ENCODE measurements at places on chromosomes 12 and 14.

DNA sequence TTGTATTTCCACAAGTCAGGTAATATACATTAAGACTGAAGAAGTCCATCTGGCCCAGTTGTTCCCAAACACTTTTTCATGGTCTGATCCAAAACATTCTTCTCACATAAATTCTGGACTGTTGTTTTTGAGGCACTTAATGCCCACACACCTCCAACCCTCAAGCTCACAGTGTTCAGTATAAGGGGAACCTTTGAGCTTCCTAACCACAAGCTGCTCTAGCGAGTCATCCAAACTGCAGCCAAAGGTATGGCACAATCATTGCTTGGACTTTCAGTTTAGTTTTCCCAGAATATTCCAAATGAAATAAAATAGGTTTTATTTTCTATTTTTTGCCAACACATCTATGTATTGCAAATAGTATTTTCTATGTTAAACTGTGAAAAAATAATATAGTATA lies 103.0 kb downstream of the PUS7L start:
- no peak for DNase-seq

- no peak for DNase-seq
These were observed 284.3 kb downstream of the KSR2 start for GRCh38 chr12:117684471-117684870.

DNA sequence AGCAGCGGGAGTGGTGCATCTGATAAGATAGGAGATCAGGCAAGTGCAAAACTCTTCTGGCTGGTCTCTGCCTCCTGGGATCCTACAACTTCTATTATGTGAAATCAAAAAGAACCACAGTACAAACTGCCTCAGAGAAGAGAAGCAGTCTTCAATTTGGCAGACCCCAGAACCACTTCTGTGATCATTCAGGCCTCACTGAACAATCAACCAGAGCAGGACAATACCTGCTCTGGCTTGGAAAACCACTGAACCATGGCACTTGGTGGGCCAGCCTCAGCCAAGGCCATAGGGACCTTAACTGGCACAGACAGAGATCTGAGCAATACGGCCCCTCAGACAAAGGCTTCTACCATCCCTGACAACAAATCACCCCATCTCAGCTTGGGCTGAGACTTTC lies 103.0 kb downstream of the NDUFA12 start:
- no peak for DNase-seq

- no peak for DNase-seq
These were observed 33.0 kb upstream of the LRP1-AS start for GRCh38 chr12:57180321-57180989.

DNA sequence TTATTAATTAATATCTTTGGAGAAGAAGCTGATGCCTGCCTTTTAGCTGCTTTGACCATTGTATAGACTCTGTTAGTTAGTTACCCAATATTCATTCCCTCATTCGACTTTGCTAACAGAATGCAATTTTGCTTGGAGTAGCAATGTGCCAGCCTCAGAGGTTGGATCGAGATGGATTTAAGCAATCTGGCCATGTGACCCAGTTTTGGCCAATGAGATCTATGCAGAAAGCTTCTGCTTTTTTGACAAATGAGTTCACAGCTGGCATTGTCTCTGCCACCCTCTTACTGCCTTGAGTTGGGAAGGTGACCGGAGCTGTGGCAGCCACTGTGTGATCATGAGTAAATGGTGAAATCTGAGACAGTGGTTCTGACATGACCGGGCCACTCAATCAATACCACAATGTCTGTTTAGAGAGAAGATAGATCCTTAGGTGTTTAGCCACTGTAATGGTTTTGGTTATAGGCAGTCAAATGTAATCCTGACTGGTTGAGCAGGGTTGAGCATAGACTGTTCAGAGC lies 74.9 kb upstream of the MED13L start:
- no peak for DNase-seq

DNA sequence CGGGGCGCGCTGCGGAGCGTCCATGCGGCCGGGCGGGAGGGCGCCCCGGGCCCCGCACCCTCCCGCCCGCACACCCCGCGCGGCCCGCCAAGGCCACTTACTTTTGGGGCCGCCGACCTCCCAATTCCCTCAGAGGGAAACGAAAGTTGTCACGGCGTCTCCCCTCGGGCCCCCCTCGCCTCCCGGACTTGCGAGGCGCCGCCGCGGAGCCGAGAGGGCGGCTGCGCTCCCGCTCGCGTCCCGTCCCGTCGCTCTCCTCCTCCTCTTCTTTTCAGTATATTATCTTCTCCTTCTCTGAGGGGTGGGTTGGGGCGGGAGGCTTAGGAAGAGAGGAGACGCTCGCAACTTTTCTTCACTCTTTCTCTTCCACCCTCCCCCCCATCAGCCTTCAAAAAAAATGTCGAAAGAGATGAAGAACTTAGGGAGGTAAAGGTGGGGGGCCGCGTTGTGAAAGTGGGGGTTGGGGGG lies 613 bp downstream of the DUSP16 start:
- DNase-seq: no peak

- no peak for DNase-seq
These were observed 17.5 kb downstream of the XRCC3 start for GRCh38 chr14:103697603-103698379.

DNA sequence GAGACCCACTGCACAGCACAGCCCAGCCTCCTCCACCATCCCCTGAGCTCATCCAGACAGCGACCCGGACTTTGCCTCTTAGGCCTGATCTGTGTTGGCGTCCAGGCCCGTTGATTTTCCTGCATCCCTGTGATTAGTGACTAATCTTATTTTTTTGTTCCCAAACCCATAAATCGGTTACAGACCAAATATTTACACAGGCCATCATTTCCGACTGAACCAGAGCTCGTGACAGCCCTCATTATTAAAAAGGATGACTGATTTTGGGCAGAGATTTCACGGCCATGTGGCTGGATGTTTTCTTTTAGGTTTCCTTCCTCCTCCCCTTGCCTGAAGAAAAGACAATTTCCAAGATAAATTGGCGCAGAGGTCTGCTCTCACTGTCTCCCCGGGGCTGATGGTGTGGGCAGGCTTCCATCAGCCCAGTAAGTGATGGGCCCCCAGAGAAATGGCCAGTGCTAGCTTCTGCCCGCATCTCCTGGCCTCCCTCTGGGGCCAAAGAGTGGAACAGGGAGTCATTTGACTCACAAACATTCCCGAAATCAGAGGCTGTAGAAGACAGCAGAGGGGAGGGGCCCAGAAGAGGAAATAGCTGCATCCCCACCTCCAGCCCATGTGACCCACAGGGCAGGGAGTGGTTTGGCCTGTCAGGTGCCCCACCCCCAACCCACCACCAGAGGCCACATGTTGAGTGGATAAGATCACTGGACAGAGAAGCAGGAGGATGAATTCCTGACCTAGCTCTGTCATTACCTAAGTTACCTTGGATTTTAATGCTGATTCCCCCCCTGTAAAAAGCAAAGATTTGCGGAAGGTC lies 283.5 kb downstream of the KSR2 start:
- peak; percentile 89 for DNase-seq

DNA sequence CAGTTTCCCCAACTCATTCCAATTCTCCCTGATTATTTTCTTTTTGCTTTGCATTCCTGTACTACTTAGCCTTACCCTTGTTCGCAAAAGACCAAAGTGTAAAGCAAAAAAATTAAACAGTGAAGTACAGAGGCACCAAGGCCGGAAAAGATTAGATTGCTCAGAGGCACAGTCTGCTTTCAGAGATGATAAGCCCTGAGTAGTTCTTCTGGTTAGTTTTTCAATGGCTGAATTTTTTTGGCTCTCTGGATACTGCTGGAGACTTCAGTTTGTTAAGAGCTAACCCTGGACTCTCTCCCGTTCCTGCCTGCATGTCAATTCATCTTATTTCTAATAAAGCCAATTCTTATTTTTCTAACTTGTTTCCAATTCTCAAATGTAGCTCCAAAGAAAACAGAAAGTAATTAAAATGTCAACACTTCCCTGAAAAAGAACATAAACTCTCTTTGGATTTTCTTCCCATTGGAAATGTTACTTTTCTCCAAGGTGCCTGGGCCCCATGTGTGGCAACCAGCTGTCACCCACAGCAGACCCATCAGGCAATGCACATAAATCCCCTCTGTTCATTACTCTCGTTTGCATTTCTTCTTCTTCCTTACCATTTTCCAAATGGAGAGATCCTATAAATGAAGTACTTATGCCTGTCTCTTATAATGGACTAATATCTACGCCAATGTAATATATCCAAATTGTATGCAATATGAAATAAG lies 142.8 kb downstream of the BTG1 start:
- no peak for DNase-seq

DNA sequence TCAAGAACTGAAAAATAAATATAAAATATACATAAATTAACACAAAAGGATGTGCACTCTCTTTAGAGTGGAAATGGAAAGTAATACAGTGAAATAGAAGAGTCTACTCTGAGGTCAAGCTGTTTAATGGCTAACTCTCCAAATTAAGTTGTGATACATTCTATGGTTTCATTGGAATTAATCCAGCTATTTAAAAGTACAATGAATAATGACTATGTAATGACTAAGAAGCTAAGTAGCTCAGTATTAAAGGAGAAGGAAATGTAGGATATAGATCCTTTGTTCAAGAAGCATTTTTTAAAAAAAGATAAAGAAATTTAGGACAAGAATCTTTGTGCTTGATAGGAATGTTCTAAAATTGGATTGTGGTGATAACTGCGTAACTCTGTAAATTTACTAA lies 85.3 kb downstream of the LRP6 start:
- no peak for DNase-seq

DNA sequence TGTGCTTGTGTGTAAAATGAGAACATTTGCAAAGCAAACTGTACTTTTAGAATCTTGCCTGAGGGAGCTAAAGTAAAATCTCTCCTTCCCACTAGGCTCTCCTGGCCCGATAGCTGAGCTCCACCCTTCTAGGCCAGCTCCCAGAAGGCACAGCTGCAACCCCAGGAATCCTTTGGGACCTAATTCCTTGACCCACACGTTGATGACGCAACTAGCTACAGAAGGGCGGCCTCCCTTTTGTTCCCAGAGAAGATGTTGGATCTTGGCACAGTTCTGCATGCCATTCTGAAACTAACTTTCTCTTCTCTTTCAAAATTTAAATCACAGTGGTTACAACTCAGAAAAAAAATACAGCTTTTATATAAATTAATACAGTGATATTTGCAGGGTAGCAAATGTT lies 268.1 kb downstream of the EGLN3 start:
- no peak for DNase-seq

GRCh38 chr12:68007466-68007865 lies 18.2 kb downstream of the IFNG-AS1 start:
- DNase-seq: no peak

- no peak for DNase-seq
These were observed 5.3 kb upstream of the HNF1A start for GRCh38 chr12:120972870-120973543.

DNA sequence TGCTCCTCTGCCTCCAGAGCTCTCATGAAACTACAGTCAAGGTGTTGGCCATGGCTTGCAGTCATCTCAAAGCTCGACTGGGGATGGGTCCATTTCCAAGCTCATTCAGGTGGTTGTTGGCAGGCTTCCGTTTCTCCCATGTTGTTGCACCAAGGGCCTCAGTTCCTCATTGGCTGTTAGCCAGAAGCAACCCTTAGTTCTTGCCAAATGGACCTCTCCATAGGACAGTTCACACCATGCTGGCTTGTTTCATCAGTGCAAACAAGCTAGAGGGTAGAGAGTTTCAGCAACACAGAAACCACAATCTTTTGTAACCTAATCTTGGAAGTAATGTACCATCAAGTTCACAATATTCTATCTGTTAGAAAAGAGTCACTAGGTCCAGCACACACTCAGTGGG lies 22.7 kb upstream of the PPM1A start:
- DNase-seq: no peak

DNA sequence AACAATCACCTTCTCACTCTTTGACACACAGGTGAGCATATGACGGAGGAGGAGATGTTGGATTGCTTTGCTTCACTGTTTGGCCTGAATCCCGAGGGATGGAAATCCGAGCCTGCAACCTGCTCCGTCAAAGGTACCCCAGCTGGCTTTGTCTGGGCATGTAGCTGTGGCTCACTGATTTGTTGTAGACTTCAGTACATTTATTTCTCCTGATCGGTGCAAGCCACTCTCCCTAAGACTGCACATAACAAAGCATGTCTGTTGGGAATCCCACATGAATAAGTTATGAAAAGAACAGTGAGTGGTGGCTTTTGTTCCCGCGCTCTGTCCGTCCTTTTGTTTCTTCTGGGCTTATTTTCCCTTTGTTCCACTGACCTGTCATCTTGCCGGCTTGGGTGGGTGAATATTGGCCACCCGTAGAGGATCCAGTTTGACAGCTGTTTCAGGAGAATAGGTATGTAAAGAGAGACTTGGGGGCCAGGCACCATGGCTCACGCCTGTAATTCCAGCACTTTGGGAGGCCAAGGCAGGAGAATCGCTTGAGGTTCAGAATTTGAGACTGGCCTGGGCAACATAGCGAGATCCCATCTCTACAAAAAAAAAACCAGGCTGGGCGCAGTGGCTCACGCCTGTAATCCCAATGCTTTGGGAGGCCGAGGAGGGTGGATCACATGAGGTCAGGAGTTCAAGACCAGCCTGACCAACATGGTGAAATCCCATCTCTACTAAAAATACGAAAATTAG lies 20.0 kb upstream of the BCL7A start:
- peak; percentile 86 for DNase-seq

DNA sequence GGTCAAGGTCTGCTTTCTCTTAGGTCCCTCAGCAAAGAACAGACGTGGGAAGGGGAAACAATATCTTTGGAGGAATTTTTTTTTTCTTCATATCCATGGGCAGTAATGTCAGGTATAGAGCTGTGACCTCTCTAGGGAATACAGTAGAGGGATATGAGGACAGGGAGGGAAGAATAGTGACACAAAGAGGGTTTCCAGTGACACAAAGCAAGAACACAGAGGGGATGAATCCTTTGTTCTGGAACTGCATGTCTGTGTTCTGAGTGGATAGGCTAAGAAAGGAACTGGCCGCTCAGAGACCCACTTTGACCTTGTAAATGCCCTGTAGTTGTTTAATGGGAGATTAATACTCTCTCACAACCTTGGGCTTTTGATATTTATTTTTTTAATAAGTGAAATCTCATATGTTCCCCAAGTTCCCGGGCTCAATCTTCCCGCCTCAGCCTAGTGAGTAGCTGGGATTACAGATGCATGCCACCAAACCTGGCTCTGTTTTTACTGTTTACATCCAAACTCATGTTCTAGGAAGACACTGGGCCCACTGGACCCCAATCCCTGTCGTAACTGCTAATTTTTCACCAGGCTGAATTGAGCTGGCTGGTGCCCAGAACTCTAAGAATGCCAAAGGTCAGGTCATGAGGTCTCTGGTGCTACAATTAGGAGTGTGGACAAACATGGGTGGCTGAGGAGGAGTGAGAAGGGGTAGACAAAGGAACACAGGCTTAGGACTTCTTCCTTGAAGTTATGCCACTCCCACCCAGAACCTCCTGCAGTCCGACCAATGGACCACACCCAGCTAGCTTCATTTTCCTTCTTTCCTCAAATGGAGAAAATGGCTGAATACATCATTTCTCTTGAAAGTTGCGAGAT lies 9.1 kb upstream of the PLEKHH1 start:
- DNase-seq: no peak

- no peak for DNase-seq
These were observed 4.7 kb upstream of the FAM234B start for GRCh38 chr12:13039328-13039956.

Measured in RWPE2 (cell line).